ENCODE measurements at places on chromosomes 16 and 17. TPM values are rescaled to one million over a fixed set of nuclear protein-coding genes. Genes with fewer than 3 reads are reported as not detected.
A peak's percentile ranks its signal among the peaks of the same experiment; 100 is the strongest.

The ANKS4B gene
- not detected for total RNA-seq

The NPIPA2 gene
- 1.4 TPM for total RNA-seq

The RAB26 gene
- total RNA-seq = 4.6 TPM

The G6PC1 gene
- not detected for total RNA-seq

The ATXN1L gene
- 9.2 TPM for total RNA-seq

The ATP2A1 gene
- total RNA-seq = 0.87 TPM

DNA sequence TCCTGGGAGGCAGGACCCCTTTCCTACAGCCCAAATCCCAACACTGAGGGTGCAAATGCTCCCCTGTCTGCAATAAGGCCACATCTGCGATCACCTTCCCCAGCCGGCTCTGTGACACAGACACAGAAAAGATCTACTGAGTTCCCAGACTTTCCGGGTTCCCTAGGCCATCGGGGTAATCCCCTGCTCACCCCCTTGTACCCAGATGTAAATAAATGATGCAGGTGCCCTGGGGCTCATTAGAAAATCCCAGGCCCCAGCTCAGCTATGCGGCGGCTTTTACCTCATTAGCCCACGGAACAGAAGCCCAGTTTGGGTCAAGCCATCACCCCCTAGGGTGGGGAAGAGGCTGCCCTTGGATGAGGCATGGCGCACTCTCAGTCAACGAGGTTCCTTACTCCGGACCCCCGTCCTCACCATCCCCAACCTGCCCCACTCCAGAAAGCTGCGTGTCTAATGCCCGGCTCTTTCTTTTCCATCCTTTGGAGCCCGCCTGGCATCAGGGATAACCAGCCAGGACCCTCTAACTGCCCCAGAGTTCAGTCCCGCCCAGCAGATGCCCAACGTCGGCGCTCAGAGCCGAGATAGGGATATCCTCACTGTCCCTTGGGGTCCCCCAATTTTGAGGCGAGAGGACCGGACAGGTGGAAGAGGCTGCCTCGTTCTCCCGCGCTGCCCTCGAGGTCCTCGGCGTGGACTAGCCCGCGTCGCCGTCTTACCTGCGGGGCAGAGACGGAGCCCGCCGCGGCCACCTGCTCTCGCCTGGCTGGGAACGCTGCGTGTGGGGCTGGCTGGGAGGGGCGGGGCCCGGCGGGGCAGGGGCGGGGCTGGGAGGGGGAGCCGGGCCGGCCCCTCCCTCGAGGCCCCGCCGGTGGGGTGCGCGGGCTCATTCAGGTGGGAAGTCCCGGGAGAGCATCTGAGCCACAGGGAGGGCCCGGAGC, at the start of gene ZNF385C:
Gene ZNF385C, minus strand, starts transcription at position 783 of the 941 bp plus-strand sequence. CDS start 35,417 bp downstream, outside the sequence.
- H3K36me3 ChIP-seq = no peaks in the 10 kb centered on the region
- H3K27me3 ChIP-seq = no peaks in the 10 kb centered on the region
- no peak within 1 kb of the TSS for H3K27ac ChIP-seq
- H3K4me1 ChIP-seq = peaks cover 1% of the 10 kb centered on the region

- no peak overlapping the region for H3K27ac ChIP-seq
- H3K27me3 ChIP-seq = no peaks in the 10 kb centered on the region
- H3K4me1 ChIP-seq = no peaks in the 10 kb centered on the region
- no peak for DNase-seq
These were observed 53.0 kb upstream of the GAS7 start for GRCh38 chr17:10251212-10251948.

- no peak overlapping the region for H3K4me3 ChIP-seq
- no peaks in the 10 kb centered on the region for H3K4me1 ChIP-seq
- peak; percentile 13 for DNase-seq
- no peaks in the 10 kb centered on the region for H3K27me3 ChIP-seq
These were observed 10.1 kb downstream of the LITAF start for GRCh38 chr16:11576427-11577289.

DNA sequence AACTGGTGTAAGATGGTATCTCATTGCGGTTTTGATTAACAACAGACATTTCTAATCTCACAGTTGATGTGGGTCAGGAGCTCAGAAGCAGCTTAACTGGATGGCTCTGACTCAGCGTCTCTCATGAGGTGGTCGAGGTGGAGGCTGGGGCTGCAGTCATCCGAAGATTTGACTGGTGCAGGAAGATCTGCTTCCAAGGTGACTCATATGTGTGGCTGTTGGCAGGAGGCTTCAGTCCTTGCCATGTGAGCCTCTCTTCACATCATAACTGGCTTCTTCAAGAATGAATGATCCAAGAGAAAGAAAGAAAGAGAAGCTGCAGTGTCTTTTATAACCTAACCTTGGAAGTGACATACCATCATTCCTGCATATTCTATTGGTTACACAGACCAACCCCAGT, 376.1 kb downstream of the SEC14L1 start:
- peak; percentile 75 for DNase-seq
- H3K4me1 ChIP-seq = no peaks in the 10 kb centered on the region
- no peak overlapping the region for H3K27ac ChIP-seq
- H3K36me3 ChIP-seq = no peaks in the 10 kb centered on the region
- no peak overlapping the region for H3K4me3 ChIP-seq

GRCh38 chr16:17340804-17341203, 130.0 kb downstream of the XYLT1 start:
- DNase-seq = no peak
- no peaks in the 10 kb centered on the region for H3K36me3 ChIP-seq
- no peaks in the 10 kb centered on the region for H3K4me1 ChIP-seq
- H3K27ac ChIP-seq = no peak overlapping the region

GRCh38 chr16:88659160-88659559, 3.7 kb downstream of the MVD start:
- no peak for DNase-seq
- H3K4me1 ChIP-seq = no peaks in the 10 kb centered on the region
- H3K36me3 ChIP-seq = no peaks in the 10 kb centered on the region
- H3K27me3 ChIP-seq = no peaks in the 10 kb centered on the region
- H3K4me3 ChIP-seq = no peak overlapping the region

DNA sequence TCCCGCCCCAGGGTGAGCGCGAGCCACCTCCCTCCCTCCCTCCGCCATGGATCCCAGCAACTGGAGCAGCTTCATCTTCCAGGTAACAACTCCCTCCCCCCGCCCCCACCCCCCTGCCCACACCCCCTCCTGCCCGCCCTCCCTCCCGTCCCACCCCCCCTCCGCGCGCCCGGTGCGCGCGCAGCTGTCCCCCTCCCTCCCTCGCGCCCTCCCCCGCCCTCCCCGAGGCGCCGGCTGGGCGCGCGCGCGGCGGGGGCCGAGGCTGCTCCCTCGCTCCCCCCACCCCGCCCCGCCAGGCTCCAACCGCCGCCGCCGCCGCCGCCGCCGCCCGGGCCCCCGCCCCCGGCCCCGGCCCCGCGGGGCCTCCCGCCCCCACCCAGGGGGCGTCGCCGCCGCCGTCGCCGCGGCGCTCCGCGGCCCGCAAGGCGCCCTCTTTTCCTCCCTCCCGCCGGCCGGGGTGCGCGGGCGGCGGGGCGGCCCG, at the start of gene MAZ:
Gene MAZ, plus strand, starts transcription at position 431 of the 481 bp plus-strand sequence. CDS start 173 bp downstream, outside the sequence.
- peak within 1 kb of the TSS; percentile 75 for H3K27ac ChIP-seq
- DNase-seq = no peak
- no peaks in the 10 kb centered on the region for H3K27me3 ChIP-seq
- H3K4me1 ChIP-seq = peaks cover 34% of the 10 kb centered on the region
- H3K36me3 ChIP-seq = peaks cover 5% of the 10 kb centered on the region

- no peak overlapping the region for H3K4me3 ChIP-seq
- H3K27me3 ChIP-seq = no peaks in the 10 kb centered on the region
- peaks cover 8% of the 10 kb centered on the region for H3K36me3 ChIP-seq
- H3K4me1 ChIP-seq = peaks cover 10% of the 10 kb centered on the region
- no peak for DNase-seq
These were observed 6.7 kb downstream of the NR1D1 start for GRCh38 chr17:40093580-40094201.

DNA sequence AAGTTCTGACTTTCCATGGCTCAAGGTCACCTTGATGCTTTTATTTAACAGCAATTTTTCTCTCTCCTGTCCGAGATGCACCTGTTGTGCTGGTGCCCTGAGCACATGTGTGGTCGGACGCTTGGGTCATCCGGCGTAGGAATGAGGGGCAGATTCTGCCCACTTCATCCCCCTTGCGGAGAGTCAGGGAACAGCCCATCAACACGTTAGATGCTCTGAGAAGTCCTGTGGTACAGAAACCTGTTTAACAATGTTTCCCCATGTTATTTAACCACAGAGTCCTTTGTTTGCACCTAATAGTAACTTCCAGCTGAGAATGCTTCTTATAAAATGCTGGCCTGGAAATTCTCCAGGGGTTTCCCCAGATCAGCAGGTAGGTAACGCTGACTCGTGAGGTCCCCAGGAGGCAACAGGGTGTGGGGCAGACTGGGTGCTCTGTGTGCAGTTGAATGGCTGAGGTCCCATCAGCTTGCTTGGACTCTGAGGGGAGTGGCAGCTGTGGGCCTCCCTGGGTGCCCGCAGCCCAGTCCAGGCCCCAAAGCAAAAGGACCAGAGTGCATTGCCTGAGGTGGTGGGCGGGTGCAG, 17.8 kb downstream of the DOC2B start:
- no peak overlapping the region for H3K27ac ChIP-seq
- H3K36me3 ChIP-seq = no peaks in the 10 kb centered on the region
- no peaks in the 10 kb centered on the region for H3K4me1 ChIP-seq
- H3K27me3 ChIP-seq = no peaks in the 10 kb centered on the region

- no peaks in the 10 kb centered on the region for H3K27me3 ChIP-seq
- no peak overlapping the region for H3K27ac ChIP-seq
- H3K36me3 ChIP-seq = peaks cover 64% of the 10 kb centered on the region
These were observed 26.8 kb downstream of the TRPV2 start for GRCh38 chr17:16442141-16442540.

- no peak for DNase-seq
- no peaks in the 10 kb centered on the region for H3K4me1 ChIP-seq
- H3K27ac ChIP-seq = no peak overlapping the region
- peaks cover 10% of the 10 kb centered on the region for H3K27me3 ChIP-seq
- no peak overlapping the region for H3K4me3 ChIP-seq
These were observed 83.6 kb upstream of the NKD1 start for GRCh38 chr16:50464325-50465290.

GRCh38 chr17:83035722-83036121, 43.7 kb upstream of the METRNL start:
- H3K36me3 ChIP-seq = peaks cover 9% of the 10 kb centered on the region
- H3K4me1 ChIP-seq = no peaks in the 10 kb centered on the region
- H3K27ac ChIP-seq = no peak overlapping the region
- no peaks in the 10 kb centered on the region for H3K27me3 ChIP-seq
- DNase-seq = no peak

GRCh38 chr17:62692159-62692651, 64.7 kb downstream of the MRC2 start:
- no peaks in the 10 kb centered on the region for H3K36me3 ChIP-seq
- no peak for DNase-seq
- H3K4me3 ChIP-seq = no peak overlapping the region
- no peak overlapping the region for H3K27ac ChIP-seq

DNA sequence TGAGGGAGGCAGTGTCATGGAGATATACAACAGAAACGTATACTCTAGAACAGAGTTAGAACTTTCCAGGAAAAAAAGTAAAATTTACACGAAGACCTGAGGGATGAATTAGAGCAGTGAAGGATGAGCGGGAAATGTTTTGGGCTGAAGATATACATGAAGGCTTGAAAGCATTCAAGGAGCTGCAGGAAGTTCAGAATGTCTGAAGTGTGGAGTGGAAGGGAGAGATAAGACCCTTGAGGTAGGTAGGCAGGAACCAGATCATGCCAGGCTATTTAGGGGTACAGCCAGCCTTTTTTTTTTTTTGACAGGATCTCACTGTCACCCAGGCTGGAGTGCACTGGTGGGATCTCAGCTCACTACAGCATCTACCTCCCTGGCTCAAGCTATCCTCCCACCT, 3.2 kb upstream of the NLK start:
- H3K27ac ChIP-seq = no peak overlapping the region
- DNase-seq = no peak
- no peaks in the 10 kb centered on the region for H3K36me3 ChIP-seq
- no peaks in the 10 kb centered on the region for H3K27me3 ChIP-seq

DNA sequence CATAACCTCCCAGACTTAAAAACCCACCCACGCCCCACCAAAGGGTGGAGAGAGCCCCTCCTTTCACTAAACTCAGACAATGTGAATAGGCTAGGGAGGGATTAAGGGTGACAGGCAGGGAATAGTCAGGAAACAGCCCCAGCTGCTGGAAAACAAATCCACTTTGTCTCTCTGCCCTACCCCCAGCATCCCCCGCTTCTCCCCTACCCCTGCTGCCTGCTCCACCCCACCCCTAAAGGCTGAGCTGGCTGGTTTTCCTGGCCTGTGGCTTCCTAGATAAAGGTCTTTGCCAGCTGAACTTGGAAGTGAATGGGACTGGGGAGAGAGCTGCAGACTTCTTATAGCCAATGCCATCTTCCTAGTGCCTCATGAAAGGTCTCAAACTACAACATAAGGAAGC, 15.0 kb downstream of the CAVIN1 start:
- no peak overlapping the region for H3K4me3 ChIP-seq
- no peaks in the 10 kb centered on the region for H3K36me3 ChIP-seq
- no peak overlapping the region for H3K27ac ChIP-seq
- H3K4me1 ChIP-seq = no peaks in the 10 kb centered on the region
- H3K27me3 ChIP-seq = no peaks in the 10 kb centered on the region

- no peaks in the 10 kb centered on the region for H3K4me1 ChIP-seq
- peaks cover 81% of the 10 kb centered on the region for H3K27me3 ChIP-seq
- DNase-seq = no peak
- H3K36me3 ChIP-seq = no peaks in the 10 kb centered on the region
- H3K27ac ChIP-seq = no peak overlapping the region
- H3K4me3 ChIP-seq = no peak overlapping the region
These were observed 100.2 kb upstream of the SDK2 start for GRCh38 chr17:73744411-73744810.

All from PC-3 (cell line).